Stimulated activated CD4-positive, alpha-beta T cell treated with anti-CD3 and anti-CD28 coated beads, Interleukin-1b, Interleukin-23, amount 100 ng/mL, for 1 hour (primary cell): ENCODE measurements at places on chromosomes 7 and 10.

- no peak for DNase-seq
Measured at GRCh38 chr7:110205899-110206298, 885.0 kb upstream of the LRRN3 start.

GRCh38 chr10:71082960-71083715 lies 129.2 kb upstream of the UNC5B start:
- no peak for DNase-seq

GRCh38 chr10:68559841-68560185 lies 324 bp upstream of the TET1 start:
- no peak for DNase-seq

DNA sequence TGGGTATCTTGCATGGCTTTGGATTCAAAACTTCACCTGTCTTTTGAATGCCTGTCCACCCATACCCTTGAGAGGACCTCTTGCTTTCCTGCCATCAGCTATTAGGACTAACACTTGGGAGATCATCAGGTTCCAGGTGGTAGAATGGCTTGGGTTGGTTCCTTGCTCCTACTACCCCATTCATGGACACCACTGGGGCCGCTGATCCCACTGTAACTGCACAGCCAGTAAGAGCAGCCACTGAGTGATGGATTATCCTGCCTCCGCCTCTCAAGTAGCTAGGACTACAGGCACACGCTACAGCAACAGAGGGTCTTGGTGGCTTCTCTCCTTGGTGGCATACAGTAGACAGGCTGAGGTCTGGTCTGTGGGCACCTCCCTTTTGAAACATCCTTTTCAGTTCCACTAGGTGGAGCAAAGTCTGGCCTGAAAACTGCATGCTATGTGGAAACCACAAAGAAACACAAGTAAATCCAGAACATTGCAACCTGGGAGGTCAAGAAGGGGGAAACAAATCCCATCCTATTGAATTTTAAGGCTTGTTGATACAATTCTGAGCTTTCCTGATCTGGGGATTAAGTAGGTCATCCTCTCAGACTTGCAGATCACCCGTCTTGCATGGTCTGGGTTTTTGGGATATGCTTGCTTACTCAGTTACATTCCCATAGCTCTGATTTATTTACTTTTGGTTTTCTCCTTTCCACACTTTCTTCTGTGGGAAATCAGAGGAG lies 9.4 kb downstream of the WBP1L start:
- DNase-seq: no peak

GRCh38 chr7:143910473-143911248 lies 8.7 kb upstream of the TCAF1 start:
- no peak for DNase-seq

DNA sequence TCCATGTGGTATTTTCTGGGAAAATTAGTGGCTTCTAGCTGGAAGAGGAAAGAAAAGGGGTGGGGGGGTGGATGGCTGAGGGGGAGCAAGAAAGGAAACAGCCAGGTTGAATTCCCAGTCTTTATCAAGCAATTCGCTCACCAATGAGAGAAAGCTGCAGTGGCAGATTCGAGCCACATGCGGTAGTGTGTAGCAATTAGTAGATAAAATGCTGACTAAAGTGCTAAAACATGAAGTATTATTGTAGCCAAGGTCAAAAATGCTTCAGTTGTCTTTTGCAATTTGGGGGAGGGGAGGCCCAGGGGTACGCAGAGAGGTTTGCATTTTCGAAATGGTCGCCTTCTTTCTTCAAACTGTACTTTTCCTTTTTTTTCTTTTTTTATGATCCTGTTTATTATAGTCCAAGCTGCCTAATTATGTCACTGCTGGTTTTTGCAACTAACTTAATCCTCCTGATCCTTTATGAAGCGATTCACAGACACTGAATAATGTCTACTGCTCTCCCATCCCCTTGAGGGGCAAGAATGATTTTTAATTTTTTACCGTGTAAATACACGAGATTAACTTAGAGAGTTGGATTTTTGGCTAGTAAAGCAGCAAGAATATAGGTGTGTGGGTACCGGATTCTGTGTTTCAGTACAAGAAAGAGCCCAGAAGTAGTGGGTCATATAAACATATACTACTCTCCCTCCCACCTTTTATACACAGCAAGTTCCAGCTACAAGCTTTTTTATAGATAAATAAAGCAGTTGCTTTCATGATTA lies 3.6 kb upstream of the ARID5B start:
- DNase-seq: no peak
